ENCODE measurements at places on chromosomes 3 and 15. TPM values are rescaled to one million over a fixed set of nuclear protein-coding genes. Genes with fewer than 3 reads are reported as not detected.

DNA sequence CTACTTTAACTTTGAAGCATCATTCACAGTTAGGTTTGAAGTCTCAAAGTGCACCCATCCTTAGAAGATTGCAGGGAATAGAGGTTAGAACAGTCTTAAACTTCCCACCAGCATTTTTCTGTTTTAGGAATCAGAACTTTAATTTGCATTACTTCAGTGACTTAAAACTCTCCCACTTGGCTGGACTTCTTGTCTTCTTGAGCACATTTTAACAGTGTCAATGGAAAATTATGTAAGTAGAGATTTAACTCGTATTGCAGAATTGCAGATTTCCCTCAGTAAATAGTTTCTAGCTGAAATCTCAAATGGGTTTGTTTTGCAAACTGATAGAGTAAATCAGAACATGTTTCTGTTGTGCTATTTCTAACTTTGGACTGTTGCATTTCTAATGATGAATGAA is 369.6 kb downstream of the OTOL1 start:
- no peak for DNase-seq

DNA sequence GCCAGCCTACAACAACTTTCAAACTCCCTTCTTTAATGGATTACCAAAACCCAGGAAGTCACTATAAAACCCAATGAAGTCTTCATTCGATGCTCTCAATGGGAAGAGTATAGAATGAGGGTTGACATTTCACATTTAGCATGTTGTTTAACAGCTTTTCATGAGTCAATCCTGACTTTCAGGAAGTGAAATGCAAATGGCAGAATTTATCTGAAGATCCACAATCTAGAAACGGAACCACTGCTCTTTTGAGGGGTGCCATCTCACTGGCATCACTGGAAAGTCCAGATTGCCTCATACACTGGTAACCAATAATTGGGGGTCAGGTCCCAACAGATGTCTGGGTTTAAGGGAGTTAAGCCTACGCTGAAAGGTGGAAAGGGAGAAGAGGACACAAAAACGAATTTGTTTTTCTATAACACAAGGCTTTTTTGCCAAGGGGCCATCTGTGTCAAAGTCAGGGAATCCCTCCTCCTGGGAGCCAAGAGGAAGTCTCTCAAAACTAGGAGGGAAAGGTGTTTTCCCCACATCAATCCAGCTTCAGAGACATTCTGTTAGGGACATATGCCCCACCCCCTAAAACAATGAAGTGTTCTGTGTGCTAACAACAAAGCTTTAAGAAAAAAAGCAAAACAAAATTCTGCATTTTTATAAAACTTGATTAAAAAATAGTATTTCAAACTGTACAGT is 12.0 kb upstream of the ATP1B3 start:
- no peak for DNase-seq

DNA sequence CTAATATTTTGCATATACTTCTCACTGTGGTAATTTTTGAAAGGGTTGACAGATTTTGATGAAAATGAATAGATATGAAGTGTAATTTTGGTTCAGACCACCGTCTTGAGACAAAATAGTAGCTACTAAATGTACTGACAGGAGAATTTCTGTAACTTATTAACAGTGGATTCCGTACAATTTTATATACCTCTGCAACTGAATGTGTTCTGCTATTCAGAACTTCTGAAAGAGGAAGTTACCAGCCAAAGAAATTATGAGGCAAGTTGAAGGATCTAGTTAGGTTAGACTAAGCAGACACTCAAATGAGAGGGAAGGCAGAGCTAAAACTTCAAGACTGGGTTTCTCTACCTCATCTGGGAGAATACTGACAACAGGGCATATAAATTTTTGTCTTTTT is 29.4 kb downstream of the GAP43 start:
- DNase-seq: no peak

GRCh38 chr15:101686718-101687117 is 34.5 kb upstream of the TM2D3 start:
- no peak for DNase-seq

ZNF148 gene
- total RNA-seq: 18.8 TPM

Data from HT-29 (cell line).